PC-3 (cell line): ENCODE measurements at places on chromosomes 5 and 9.

GRCh38 chr5:133251296-133252132 lies 199.7 kb downstream of the HSPA4 start:
- peak; percentile 59 for DNase-seq

DNA sequence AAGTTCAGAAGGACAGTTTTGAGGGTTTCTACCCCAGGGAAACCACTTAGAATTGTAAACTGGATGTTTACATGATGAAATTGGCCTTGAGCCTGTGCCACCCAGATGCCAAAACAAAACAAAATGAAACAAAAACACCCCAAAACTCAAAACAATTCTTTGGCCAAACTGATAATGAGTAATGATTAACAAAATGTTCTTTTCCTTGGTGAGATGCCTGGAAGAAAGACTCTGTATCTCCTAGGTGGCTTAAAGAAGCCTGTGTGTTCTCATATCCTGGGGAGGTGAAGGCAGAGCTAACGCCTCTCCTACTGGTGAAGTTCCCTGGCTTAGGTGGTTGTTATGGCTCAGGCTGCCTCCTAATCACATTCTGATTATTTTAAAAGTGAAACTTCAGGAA lies 120.5 kb downstream of the NPR3 start:
- DNase-seq: no peak

- DNase-seq: no peak
Observed at GRCh38 chr9:20989923-20990341, 41.5 kb downstream of the HACD4 start.

- no peak for DNase-seq
Observed at GRCh38 chr9:108939975-108940374, 5.8 kb downstream of the ABITRAM start.

- no peak for DNase-seq
Observed at GRCh38 chr9:105357937-105358336, 89.9 kb upstream of the FSD1L start.

DNA sequence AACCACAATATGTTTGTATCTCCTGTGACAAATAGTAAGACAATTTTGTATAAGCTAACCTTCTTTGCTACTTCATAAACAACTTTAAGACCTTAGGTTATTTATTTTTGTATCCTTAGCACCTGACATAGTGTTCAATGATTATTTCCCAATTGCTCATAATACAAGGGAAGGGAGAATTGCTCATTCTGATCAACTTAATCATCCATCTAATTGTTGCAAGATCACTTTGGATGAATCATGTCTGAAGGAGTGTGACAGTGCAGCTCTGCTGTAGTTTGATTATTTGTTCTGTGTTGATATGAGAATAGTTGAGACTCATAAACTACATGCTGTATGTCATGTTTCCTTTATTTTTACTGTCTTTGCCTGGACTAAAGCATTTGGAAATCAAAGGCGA lies 721.3 kb upstream of the SEMA6A start:
- no peak for DNase-seq

- peak; percentile 73 for DNase-seq
Observed at GRCh38 chr5:80082731-80083100, 47.6 kb downstream of the THBS4 start.

DNA sequence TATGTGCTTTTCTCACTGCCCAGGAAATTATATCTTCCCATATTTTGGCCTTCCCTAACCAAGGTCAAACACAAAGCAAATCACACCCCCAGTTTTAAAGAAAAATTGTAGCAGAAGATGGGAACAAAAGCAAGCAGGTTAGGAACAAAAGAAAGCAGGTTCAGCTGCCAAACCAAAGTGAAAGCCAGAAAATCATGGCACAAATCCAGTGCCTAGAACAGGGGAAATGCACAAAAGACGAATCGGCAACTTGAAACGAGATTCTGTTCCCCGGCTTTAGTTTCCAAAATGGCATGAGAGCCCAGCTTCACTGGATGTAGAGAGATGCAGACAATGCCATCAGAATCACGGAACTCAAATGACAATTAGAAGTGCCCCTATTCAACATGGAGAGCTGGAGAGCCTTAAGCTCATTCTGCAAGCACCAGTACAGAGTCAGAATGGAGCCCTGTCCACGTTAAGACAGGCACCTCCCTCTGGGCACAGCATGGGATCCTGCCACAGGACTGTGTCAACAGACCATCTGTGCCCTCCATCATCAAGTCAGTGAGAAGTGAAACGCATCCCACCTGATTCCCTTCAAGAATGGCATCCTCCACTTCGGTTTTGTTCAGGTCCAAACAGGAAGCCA lies 13.8 kb downstream of the DNAH5 start:
- no peak for DNase-seq

DNA sequence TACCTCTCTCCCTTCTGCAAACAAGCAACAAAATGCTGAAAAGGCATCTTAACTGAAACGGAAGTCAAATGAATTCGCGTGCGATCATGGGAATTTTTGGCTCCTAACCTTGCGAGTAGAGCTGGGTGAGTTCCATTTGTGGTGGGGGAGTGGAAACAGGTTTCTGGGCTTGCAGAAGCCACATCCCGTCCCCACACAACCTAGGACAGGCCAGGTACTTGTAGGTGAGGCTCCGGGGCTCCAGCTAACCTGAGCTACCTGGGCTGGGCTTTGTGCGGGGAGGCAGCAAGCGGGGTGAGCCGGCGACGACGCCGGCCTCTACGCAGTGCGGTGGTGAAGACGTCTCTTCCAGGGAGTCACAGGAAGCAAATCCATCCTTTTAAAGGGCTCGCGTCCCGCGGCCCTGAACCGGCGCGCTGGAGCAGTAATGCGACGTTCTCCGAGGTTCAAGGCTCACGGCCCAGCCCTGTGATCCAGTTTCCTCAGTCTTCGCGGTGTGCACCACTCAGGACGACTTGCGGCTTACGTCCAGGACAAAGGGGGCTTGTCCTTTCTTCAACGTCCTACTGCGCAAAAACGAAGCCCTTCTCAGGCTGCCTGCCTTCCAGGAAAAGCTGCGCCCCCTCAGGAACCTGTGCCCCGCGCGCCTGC lies 567 bp upstream of the SPIN1 start:
- DNase-seq: peak; percentile 60
